Activated naive CD4-positive, alpha-beta T cell treated with anti-CD3 and anti-CD28 coated beads, Interleukin-2, amount 50 U/mL, for 16 hours (primary cell): ENCODE measurements at places on chromosomes 1 and 21.

DNA sequence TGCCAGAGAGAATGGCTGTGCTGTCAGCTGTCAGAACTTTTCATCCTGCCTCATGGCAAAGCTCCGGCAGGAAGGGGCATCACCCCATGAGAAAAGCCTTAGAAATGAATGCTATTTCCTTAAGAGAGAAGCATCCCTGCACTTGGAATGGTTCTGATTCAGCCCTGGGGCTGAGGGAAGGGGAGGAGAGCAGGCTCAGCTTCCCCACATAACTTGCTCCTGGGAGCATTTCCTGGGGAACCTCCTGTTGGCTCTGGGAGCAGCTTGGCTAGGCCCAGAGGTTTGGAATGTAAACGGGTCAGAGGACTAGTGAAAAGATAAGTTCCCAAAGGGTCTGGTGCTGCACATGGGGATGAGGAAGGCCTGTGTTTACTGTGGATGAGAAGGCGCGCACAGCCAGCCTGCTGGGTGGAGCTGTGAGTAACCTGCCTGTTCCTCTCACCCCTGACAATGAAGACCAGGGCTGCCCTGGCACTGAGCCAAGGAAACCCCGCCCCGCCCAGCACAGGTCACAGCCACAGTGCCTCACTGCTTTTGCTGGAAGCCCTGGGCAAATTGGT is 5.0 kb downstream of the PRELP start:
- DNase-seq: peak; percentile 21

DNA sequence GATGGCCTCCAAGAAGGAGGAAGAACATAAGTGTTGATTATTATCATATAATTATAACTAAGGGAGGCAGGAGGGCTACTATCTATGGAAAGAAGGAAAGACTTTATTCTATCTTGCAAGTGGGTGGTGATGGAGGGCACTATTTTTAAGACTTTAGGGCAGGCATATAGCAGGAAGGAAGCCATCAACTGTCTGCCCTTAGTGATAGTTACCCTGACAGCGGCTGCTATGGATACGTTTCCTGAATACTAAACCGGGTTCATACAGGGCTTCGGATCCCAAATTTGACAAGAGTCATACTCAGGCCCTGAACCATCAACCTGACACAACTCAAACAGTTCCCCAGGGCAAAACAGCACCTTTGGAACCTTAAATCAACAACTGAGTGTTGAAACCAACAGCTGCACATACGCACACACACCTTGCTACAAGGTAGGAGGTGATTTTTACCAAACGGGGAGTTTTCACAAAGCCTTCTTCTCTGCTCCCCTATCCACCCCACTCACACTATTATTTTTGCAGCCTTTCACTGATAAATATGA is 397.2 kb downstream of the OMA1 start:
- no peak for DNase-seq

DNA sequence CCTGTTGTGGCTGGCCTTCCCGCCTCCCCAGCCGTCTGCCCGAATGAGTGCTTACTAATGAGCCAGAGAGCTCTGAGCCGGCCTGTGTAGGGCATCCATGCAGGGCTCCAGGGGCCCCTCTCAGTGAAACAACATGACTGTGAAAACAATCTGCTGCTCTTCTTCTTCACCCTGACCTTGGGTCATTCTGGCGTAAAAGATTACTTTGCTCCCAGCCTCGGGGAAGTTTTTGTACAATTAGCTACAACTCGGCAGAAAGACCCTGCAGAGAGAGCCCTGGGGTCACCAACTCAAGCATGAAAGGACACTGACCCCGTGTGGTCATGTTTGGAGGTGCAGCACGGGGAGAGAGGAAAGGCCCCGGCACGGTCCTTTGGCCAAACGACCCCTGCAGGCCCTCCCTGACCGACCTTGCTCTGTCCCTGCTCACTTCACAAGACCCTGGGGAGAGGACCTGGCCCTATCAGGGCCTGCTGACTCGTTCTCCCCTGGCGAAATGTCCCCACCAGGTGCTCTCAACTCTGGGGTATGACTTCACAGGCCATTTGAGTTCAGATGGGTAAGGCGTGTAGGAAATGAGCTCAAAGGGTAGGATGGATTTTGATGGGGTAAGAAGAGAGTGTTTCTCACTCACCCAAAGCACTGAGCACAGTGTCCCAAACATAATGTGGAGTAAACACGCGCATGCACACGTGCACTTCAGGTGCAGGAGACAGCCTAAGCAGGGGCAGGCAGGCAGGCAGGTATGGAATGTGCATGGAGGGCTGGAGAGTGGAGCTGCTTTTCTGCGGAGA is 22.9 kb upstream of the FAM20B start:
- DNase-seq: peak; percentile 72

GRCh38 chr1:34380526-34381124 is 203.9 kb downstream of the C1orf94 start:
- DNase-seq: no peak

GRCh38 chr1:184838504-184838951 is 83.9 kb upstream of the EDEM3 start:
- DNase-seq: no peak

- DNase-seq: no peak
Measured at GRCh38 chr1:154129391-154129970, 25.4 kb downstream of the NUP210L start.

DNA sequence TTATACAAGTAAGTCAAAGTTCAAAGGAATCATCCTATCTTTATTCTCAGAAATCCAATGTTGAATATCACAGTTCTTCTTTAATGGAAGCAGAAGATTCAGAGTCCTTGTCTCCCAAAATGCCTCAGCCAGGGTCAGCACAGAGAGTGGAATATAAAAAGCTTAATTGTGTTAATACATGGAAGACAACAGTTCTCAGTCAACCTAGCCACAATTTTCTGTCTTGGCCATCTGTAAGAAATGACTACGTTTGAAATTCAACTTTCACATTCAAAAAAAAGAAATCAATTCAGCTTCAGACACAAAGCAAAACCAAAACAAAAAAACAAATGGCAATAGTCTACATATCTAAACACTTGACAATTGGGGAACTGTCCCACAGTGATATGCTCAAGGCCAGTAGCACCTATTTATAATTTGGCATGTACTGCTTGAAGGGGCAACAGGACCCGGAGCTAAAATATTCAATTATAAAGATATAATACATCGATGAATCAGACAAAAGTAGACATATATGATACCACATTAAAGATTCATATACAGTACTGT is 27.3 kb upstream of the GLIS1 start:
- no peak for DNase-seq

- DNase-seq: no peak
Measured at GRCh38 chr1:203264052-203264501, 34.6 kb upstream of the CHIT1 start.

DNA sequence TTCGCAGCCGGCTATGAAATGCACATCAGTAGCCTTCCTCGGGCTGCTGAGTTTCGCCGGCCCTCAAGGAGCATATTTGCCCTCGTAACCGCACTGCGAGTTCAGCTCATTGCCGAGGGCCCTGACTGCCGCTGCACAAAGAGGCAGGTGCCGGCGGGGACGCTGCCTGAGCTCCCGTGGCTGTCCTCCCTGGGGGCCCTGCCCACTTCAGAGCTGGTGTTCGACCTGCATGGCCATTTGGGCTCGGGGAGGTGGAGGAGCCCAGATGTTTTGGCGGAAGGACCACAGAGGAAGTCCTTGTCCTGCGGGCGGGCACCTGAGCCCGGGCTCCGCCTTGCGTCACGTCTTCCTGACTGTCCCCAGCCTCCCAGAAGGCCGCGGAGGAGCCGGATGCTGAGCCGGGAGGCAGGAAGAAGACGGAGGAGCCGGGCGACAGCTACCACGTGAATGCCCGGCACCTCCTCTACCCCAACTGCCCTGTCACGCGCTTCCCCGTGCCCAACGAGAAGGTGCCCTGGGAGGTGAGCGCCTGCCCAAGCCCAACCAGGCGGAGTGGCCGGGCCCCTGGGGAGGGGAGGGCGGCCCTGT is 29.9 kb upstream of the LRRC3 start:
- no peak for DNase-seq

GRCh38 chr21:17752171-17752570 is 67.0 kb downstream of the C21orf91 start:
- no peak for DNase-seq

DNA sequence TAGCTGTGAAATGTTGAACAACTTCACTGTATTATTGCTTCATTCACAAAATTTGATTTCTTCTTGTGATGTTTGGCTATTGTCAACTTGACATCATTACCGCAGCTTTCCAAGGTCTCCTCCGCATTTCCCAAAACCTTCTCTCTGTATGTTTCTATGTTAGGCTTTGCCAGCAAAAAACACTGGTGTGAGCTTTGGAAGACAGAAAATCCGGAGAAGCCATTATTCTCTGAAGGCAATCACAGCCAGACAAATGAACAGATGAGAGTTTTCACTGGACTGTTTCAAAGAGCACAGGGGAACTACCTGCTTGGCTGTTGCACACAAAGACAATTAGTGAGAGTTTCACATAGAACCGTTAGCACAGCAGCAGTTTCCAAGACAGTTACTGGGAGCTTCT is 609.6 kb downstream of the BRINP3 start:
- no peak for DNase-seq

- no peak for DNase-seq
Measured at GRCh38 chr21:39713905-39714304, 31.1 kb upstream of the IGSF5 start.
